ENCODE measurements at places on chromosomes 16 and 17. TPM values are rescaled to one million over a fixed set of nuclear protein-coding genes. Genes with fewer than 3 reads are reported as not detected.

DNA sequence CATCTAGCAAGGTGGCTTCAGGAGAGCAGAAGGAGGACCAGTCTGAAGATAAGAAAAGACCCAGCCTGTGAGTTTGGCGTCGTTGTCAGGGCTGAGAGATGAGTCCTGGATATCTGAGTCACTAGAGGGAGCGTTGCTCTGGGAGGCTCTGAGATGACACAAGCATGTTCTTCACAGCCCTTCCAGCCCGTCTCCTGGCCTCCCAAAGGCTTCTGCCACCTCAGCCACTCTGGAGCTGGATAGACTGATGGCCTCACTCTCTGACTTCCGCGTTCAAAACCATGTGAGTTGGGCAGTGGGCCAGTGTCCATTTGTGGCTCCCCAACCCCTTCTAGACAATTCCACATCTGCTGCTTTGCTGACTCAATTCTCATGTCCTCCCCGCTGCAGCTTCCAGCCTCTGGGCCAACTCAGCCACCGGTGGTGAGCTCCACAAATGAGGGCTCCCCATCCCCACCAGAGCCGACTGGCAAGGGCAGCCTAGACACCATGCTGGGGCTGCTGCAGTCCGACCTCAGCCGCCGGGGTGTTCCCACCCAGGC is 2.3 kb downstream of the TGFB1I1 start:
- DNase-seq: no peak

GRCh38 chr17:63433746-63434591 is 12.1 kb downstream of the CYB561 start:
- no peak for DNase-seq

The SMIM36 gene
- total RNA-seq: not detected

The ABAT gene
- 4.0 TPM for total RNA-seq

The HS3ST2 gene
- not detected for total RNA-seq

GRCh38 chr17:76371656-76372628 is 12.5 kb upstream of the SPHK1 start:
- no peak for DNase-seq

DNA sequence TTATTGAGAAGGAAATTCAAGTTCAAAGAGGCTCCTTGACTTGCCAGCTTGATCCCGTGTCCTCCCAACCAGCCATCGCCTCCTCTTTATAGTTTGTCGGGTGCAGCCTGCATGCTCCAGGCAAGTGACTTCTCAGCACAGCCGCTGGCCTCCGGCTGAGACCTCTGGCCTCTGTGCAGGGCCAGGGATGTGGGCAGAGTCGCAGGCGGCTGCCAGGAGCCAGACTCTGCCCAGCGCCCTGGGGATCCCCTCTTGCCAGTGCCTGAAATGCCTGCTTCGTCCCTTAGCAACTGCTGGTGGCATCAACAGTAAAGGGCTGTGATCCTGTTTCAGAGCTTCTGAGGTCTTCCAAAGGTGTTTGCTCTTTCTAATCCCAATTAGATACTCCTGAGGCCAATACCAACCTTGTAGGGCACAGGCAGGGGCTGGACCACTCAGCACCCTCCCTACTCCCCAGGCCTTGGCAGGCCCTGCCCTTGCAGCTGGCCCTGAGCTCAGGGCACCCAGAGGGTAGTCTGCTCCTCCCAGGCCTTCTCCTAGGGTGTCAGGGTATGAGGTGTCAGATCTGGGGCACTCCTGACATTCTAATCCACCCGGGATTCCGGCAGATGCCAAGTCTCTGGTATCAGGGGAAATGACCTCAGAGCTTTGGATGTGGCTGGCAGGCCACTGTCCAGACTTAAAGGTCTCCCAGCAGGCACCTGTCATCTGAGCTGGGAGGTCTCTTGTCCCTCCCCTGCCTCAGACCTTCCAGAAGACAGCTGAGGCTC is 68.0 kb upstream of the SIAH1 start:
- no peak for DNase-seq

The CACNG4 gene
- not detected for total RNA-seq

DNA sequence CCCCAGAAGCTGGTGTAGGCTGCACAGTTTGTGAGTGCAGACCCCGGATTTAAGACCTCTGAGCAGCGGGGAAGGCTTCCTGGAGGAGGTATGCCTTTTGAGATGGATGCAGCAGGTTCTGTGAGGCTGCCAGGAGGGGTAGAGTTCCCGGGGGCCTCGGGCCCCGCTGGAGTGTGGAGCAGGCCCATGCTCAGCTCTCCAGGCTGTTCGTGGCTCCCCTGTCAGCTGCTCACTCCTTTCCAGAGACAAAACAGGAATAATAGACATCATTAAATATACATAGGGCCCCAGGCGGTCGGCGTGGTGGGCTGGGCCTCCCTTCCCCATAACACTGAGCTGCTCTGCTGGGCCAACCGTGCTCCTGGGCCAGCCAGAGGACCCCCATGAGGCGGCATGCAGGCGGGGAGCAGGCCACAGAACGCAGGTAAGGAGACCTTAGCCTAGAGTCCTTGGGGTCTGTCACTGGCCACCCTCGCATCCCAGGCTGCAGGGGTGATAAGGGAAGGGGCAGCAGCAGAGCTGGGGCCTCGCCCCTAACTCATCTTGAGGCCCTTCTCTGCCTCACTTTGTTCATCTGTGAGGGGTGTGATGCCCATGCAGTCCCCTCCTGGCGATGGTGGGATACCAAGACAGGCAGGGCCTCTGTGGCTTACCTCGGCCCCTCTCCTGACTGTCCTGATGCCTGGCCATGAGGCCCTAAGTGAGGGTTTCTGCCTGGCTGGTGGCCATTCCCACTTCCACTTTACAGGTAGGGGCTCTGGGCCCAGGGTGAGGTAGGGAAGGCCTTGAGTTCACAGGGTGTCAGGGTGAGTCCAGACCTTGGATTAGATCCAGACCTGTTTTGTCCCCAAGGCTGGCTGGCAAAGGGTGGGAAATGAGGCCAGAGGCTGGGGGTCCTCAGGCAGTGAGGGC is at the start of gene MYO15A:
MYO15A (plus strand) TSS at position 356 of the 912 bp plus-strand sequence. CDS start 10,045 bp downstream, outside the sequence.
- DNase-seq: no peak

All from activated CD8-positive, alpha-beta memory T cell treated with anti-CD3 and anti-CD28 coated beads, Interleukin-2, amount 10 ng/mL, durations not matched to agents 7 days and 5 days (primary cell).